ENCODE measurements at places on chromosomes 4 and X.

GRCh38 chrX:8870411-8870810 lies 69.2 kb upstream of the FAM9A start:
- DNase-seq: no peak

GRCh38 chr4:40309250-40309774 lies 25.8 kb upstream of the CHRNA9 start:
- no peak for DNase-seq

- DNase-seq: no peak
These were observed 1.2 kb downstream of the WDR44 start for GRCh38 chrX:118347131-118347530.

DNA sequence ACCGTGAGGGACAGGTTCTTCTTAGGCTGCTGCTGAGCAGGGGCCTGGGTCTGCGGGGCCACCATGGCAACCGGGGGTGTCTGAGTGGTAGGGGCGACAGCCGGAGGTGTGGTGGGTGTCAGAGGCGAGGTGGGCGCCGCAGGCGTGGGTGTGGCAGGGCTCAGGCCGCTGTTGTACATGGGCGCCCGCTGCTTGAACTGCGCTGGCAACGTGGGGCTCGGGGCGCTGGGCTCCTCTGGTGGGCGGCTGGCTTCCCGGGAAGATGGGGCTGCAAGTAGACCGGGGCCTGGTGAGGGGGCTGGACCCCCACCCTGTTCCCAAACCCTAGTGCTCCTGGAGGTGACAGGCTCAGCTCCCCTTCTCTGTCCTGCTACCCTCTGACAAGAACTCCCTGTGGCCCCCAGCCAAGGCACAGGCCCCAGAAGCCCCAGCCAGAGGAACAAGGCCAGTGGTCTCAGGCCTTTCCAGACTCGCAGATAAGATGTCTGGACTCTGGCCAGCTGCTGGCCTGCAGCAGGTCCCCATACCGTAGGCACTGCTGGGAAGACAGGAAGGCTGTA lies 24.8 kb downstream of the NELFA start:
- no peak for DNase-seq

DNA sequence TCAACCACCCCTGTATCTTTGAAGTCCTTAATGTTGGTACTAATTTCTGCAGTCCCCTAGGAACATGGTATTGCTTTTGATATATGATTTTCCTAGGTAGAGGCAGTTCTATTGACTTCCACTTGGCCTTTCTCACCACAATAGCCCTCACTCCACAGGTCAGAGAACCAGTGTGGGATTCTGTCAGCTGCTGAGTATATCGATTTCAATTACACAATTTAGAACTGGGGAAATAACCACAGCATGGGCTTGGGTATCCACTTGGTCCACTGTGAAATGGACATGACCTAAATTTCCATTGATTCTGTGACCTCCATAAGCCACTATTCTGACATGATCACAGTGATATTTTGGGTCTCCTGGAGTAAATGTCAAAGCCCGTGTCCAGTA lies 62.3 kb downstream of the KANTR start:
- DNase-seq: no peak

DNA sequence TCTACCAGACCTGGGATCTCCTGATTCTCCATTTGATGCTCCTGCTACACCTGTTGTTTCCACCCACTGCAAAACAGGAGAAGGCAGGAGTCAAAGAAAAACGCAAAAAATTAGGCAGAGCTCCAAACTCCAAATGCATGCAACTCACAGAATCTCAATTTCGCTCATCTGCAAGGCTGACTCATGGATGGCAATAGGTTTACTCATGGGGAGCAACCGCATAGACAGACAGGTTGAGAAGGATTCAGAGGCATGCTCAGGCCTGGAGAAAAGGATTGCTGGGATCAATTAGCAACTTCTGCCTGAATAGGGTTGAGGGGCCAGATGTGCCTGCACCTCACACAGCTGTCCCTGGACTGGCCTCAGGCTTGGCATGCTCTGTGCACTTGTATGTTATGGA lies 231.0 kb downstream of the LDB2 start:
- DNase-seq: no peak

DNA sequence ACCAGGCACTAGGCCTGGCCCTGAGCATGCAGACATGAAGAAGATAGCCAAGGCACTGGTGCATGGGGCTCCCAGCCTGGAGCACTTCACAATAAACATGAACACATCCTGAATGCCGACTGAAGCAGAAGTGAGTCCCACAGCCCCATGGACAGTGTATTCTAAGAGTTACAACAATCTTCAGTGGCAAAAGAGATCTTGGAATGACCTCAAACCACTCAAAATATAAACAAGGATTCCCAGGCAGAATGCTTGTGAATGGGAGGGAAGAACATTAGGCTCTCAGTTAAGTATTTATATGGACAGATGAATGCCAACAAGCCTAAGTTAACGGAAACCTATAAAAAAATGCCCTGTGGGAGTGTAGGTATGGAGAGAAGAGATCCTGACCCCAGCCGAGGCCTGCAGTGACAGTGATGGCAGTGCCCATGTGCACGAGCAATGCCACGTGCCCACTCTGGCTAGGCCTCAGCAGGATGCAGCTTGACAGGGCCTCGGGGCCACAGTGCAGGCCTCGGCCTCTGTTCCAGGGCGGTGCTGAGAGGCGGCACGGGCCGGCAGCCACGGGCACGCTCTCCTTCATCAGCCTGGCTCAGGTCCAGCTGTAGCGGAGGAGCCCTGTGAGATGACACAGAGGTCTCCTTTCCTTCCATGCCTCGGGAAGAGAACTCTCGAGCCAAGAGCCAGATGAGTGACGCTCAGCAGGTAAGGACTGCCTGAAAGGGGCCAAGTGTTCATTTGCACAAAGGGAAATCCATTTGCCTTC lies 49.2 kb downstream of the IRF2 start:
- DNase-seq: no peak

DNA sequence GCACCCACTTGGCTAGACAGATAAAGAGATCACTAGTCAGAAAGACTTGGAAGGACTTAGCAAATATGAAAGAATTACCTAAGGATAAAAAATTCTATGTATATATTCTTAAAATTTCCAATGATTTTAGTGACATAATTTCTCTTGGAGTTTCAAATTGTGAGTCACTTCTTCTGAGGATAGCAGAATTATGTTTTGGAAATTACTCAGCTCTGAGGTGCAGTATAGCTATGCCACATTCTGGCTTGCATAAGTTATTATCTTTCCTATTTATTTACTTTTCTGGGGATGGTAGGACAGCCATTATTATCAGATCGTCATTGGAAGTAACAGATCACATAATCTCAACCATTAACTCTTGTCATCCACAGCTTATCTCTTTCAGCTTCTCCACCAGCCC lies 853.5 kb downstream of the TRIML1 start:
- DNase-seq: no peak

DNA sequence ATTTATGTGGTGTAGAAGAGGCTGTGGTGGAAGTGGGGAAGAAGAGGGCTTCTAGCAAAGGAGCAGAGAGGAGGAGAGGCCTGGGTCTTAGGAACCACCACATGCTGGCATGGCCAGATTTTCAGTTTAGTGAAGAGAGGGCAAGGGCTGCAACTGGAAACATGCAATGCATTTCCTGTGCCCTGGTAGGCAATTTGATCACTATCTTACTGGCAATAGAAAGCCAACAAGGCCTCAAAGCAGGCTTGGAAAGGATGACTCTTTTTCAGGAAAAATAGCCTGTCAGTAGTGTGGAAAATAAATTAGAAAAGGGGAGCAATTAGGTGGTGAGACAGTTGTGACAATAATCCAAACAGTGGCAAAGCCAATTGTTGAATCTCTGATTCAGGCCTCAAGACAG lies 501.9 kb upstream of the ZFP42 start:
- no peak for DNase-seq

DNA sequence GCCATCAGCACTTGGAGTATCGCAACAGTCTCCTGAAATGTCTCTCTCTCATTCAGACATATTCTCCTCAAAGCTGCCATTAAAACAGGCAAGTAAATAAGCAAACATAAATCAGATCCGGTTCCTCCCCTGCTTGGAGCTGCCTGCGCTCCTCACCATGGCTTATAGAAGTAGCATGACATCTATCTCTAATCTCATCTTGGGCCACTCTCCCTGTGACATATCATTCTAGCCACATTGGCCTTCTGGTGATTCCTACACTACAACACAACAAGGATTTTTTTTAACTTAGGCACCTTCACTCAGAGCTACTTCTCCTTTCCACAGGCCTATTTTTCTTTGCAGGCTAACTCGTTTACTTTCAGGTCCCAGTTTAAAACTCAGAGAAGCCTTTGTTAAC lies 387.9 kb downstream of the ARHGAP24 start:
- no peak for DNase-seq

GRCh38 chr4:71532407-71532806 lies 193.6 kb downstream of the SLC4A4 start:
- DNase-seq: no peak

DNA sequence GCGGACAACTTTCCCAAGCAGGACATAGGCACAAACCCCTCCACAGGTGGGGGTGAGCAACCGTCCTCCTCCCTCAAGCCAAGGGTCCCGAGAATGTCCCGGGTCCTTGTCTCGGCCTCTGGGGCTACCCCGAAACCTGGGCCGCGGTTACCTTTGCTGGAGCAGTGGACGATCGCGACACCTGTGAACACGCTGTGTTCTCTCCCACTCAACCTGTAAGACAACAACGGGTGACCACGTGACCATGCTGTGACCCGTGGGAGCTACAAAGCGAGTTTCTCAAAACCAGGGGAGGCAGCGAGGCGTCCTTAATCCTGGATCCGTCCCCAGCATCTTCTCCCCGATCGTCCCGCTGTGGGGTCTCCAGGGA lies 17.9 kb downstream of the ASMTL start:
- DNase-seq: no peak

GRCh38 chr4:144223149-144223548 lies 82.6 kb upstream of the GYPA start:
- DNase-seq: no peak

- no peak for DNase-seq
These were observed 29.0 kb downstream of the MECP2 start for GRCh38 chrX:154068560-154068959.

- DNase-seq: no peak
These were observed 116.8 kb downstream of the NAA11 start for GRCh38 chr4:79209081-79209480.
